ENCODE measurements at places on chromosomes 2 and 18.

DNA sequence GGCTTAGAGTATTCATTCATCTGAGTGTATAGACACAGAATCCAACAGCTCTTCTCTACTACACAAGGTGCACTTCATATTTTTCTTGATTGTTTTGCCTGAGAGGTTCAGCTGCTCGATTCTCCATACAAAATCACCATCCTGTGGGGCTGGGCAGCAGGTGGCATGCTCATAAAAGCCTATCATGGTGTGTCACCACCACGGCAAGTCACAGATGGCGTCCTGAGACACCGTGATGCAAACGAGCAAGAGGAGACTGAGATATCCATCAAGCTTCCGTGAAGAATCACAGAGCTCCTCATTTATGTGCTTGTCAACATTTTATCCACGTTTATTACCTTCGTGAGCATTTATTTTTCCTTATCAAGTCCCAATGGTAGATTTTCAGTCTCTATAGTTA lies 22.4 kb upstream of the NRP2 start:
- no peak overlapping the region for H3K27ac ChIP-seq
- H3K4me1 ChIP-seq: peaks cover 20% of the 10 kb centered on the region
- H3K36me3 ChIP-seq: no peaks in the 10 kb centered on the region
- no peak overlapping the region for H3K4me3 ChIP-seq

DNA sequence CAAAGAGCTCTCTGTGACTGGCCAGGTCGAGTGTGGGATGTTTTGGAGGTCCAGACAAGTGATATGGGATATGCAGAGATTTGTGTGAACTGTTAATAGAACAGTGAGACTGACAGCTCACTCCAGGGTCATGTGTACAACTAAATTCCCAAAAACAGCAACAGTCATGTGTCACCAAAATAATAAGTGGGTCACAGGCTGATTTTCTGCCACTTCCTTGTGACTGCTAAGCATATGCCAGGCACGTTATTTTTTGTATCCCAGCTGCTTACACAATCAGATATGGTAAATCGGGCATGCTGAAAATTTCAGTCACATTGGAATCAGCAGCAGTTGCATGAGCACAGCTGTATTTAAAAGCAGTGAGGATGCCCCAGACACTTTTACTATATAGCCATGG lies 198.7 kb downstream of the PTGR3 start:
- no peak for DNase-seq
- no peaks in the 10 kb centered on the region for H3K36me3 ChIP-seq
- H3K27me3 ChIP-seq: no peaks in the 10 kb centered on the region
- H3K4me3 ChIP-seq: no peak overlapping the region

- DNase-seq: peak; percentile 19
- no peak overlapping the region for H3K4me3 ChIP-seq
- H3K27me3 ChIP-seq: no peaks in the 10 kb centered on the region
These were observed 103.4 kb upstream of the RASGRP3 start for GRCh38 chr2:33372940-33373553.

DNA sequence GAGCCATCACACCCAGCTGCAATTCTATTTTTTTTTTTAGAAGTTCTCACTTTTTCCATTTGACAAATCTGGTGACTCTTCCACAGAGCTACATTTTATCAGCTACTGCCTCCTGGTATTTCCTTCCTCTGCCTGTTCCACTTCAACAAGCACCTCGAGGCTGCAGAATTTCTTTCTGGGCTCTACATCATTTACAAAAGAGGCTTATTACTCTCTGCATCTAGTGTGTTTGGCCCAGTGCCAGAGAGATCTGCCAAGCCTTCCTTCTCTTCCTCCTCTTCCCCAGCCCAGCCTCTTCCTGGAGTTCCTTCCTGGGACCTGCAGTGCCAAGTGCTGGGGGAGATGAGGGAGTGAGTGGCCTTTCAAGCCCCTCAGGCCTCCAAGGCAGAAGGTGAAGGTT lies 119.6 kb upstream of the ITGA6 start:
- H3K27ac ChIP-seq: no peak overlapping the region
- H3K4me3 ChIP-seq: no peak overlapping the region
- peak; percentile 18 for DNase-seq
- no peaks in the 10 kb centered on the region for H3K27me3 ChIP-seq
- no peaks in the 10 kb centered on the region for H3K36me3 ChIP-seq

DNA sequence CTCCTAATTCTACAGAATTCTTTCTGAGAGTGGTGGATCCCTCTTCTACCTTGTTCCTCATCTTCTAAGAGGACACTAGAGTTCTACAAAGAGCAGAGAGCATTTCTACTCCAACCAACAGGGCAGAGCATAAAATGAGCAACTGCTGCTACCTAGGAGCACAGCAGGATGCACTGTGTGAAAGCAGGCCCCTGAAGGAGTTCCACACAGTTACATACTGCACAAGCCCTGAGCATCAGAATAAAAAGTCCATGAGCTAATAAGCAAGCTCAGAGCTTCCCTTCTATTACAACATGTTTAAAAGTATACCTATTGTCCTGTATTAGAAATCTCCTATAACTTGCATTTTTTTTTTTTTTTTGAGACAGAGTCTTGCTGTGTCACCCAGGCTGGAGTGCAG lies 8.4 kb downstream of the FHL2 start:
- no peak for DNase-seq
- no peaks in the 10 kb centered on the region for H3K27me3 ChIP-seq
- H3K27ac ChIP-seq: peak overlapping the region; percentile 99
- peaks cover 58% of the 10 kb centered on the region for H3K36me3 ChIP-seq
- H3K4me3 ChIP-seq: no peak overlapping the region
- peaks cover 76% of the 10 kb centered on the region for H3K4me1 ChIP-seq

DNA sequence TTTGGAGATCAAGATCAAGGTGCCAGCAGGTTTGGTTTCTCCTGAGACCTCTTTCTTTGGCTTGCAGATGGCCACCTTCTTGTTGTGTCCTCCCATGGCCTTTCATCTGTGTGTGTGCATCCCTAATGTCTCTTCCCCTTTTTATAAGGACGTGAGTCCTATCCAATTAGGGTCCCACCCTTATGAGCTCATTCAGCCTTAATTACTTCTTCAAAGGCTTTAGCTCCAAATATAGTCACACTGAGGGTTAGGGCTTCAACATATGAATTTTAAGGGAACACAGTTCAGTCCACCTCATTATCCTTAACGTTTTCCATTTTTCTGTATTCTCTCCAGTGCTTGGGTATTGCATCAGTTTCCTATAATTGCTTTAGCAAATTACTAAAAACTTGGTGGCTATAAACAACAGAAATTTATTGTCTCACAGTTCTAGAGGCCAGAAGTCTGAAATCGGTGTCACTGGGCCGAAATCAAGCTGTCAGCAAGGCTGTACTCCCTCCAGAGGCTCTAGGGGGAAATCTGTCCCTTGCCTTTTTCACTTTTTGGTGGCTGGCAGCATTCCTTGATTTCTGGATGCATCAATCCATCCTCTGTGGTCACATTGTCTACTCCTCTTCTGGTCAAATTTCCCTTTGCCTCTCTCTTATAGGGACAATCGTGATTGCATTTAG lies 34.1 kb downstream of the CDC42EP3 start:
- H3K27me3 ChIP-seq: no peaks in the 10 kb centered on the region
- H3K36me3 ChIP-seq: peaks cover 9% of the 10 kb centered on the region
- H3K27ac ChIP-seq: no peak overlapping the region

GRCh38 chr2:102140377-102140776 lies 2.2 kb upstream of the IL1R1 start:
- peak; percentile 37 for DNase-seq
- peaks cover 10% of the 10 kb centered on the region for H3K4me1 ChIP-seq
- no peaks in the 10 kb centered on the region for H3K36me3 ChIP-seq
- no peak overlapping the region for H3K27ac ChIP-seq
- H3K27me3 ChIP-seq: no peaks in the 10 kb centered on the region

- no peak overlapping the region for H3K4me3 ChIP-seq
- no peaks in the 10 kb centered on the region for H3K4me1 ChIP-seq
- peak; percentile 3 for DNase-seq
- no peaks in the 10 kb centered on the region for H3K36me3 ChIP-seq
- H3K27ac ChIP-seq: no peak overlapping the region
- no peaks in the 10 kb centered on the region for H3K27me3 ChIP-seq
These were observed 1548.8 kb upstream of the LRRTM1 start for GRCh38 chr2:81853341-81853740.

GRCh38 chr18:50687491-50687890 lies 127.6 kb downstream of the MAPK4 start:
- H3K27ac ChIP-seq: no peak overlapping the region
- H3K27me3 ChIP-seq: no peaks in the 10 kb centered on the region
- no peaks in the 10 kb centered on the region for H3K4me1 ChIP-seq
- no peaks in the 10 kb centered on the region for H3K36me3 ChIP-seq
- H3K4me3 ChIP-seq: no peak overlapping the region
- no peak for DNase-seq

- no peak for DNase-seq
- H3K27me3 ChIP-seq: peaks cover 3% of the 10 kb centered on the region
These were observed 8.5 kb upstream of the TWIST2 start for GRCh38 chr2:238839428-238839827.

DNA sequence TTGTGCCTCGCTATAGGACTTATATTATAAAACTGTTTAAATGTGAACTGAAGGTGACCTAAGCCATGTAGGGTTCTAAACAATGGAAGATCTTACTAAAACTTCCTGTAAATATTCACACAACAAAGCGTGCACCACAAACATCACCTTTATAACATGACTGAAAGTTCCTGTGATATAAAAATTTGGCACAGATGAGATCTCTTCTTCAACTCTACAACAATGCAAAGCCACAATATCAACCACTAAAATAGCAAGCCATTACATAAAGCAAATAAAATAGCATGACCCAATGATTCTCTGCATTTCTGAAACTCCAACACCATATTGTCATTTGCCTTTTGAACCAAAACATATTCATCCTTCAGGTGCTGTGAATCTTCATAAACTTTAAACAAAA lies 3.5 kb downstream of the YES1 start:
- H3K36me3 ChIP-seq: no peaks in the 10 kb centered on the region
- DNase-seq: peak; percentile 46
- no peak overlapping the region for H3K27ac ChIP-seq
- no peak overlapping the region for H3K4me3 ChIP-seq
- H3K4me1 ChIP-seq: peaks cover 4% of the 10 kb centered on the region
- no peaks in the 10 kb centered on the region for H3K27me3 ChIP-seq

DNA sequence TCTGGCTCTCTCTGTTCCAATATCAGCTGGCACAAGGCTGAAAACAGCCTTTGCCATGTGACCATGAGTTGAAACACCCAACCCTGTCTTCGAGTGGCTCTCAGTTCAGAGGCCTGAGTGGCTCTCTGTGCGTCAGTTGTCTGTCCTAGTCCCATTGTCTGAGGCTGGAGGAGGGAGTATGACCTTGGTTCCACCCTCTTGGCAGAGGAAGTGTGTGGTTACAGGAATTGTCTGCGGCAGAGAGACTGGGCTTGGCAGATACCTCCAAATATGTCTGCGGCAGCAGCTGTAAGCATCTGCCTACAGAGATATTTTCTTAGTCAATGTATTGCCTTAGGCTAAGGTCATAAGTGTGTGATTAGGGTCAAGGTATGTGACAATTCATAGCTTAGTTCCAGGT lies 32.6 kb downstream of the CNGA3 start:
- no peaks in the 10 kb centered on the region for H3K4me1 ChIP-seq
- H3K36me3 ChIP-seq: no peaks in the 10 kb centered on the region
- DNase-seq: peak; percentile 78
- no peak overlapping the region for H3K4me3 ChIP-seq
- H3K27ac ChIP-seq: no peak overlapping the region

DNA sequence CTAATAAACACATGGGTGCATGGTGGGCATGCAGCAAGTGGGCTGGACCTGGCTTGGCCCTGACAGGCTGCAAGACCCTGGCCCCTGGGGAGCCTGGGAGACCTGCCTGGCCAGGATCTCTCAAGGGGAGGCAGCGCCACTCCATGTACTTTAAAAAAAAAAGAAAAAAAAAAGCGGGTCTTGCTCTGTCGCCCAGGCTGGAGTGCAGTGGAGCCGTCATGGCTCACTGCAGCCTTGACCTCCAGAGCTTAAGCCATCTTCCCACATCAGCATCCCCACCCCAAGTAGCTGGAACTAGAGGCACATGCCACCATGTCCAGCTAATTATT lies 29.5 kb upstream of the SEMA4C start:
- no peaks in the 10 kb centered on the region for H3K36me3 ChIP-seq
- H3K4me3 ChIP-seq: no peak overlapping the region
- H3K4me1 ChIP-seq: no peaks in the 10 kb centered on the region
- no peaks in the 10 kb centered on the region for H3K27me3 ChIP-seq
- DNase-seq: no peak
- no peak overlapping the region for H3K27ac ChIP-seq

DNA sequence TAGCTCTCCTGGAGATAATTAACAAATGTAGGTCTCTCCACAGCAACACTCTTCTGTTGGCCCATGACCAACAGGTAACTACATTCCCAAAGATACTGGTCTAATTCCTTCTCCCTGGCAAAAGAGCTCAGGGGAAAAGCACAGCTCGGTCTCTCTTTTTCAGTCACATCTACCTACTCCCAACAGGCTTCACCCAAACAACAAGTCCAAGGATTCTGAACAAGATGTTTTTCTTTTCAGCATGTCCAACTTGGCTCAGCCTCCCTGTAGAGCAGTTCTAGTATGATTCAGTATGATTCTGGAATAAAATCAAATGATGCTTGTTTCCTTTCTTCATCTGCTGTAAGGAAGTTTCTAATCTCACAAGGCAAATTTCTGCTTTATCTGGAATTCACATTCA lies 1704.8 kb upstream of the PIK3C3 start:
- no peaks in the 10 kb centered on the region for H3K4me1 ChIP-seq
- H3K27me3 ChIP-seq: no peaks in the 10 kb centered on the region
- H3K36me3 ChIP-seq: no peaks in the 10 kb centered on the region
- H3K4me3 ChIP-seq: no peak overlapping the region
- H3K27ac ChIP-seq: no peak overlapping the region

DNA sequence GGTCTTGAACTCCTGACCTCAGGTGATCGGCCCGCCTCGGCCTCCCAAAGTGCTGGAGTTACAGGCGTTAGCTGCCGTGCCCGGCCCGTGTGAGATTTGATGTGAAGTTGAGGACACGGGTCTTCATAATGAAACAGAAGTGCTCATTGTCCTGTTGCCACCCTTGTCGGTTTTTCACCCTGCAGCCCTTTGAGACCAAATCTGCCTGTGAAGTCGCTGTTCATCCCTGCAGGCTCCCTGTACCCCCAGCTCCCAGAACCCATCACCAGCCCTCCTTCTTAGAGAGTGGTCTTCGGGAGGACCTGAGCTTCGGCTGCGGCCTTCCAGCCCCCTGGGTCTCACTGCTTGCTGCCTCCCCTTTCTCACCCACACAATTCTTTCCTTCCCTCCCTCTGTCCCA lies 325.2 kb downstream of the GBX2 start:
- H3K4me1 ChIP-seq: no peaks in the 10 kb centered on the region
- H3K36me3 ChIP-seq: no peaks in the 10 kb centered on the region
- no peaks in the 10 kb centered on the region for H3K27me3 ChIP-seq

GRCh38 chr2:238160206-238161129 lies 1.7 kb downstream of the ERFE start:
- no peak overlapping the region for H3K27ac ChIP-seq
- peaks cover 20% of the 10 kb centered on the region for H3K4me1 ChIP-seq
- H3K27me3 ChIP-seq: no peaks in the 10 kb centered on the region
- no peak for DNase-seq
- no peaks in the 10 kb centered on the region for H3K36me3 ChIP-seq
- no peak overlapping the region for H3K4me3 ChIP-seq

DNA sequence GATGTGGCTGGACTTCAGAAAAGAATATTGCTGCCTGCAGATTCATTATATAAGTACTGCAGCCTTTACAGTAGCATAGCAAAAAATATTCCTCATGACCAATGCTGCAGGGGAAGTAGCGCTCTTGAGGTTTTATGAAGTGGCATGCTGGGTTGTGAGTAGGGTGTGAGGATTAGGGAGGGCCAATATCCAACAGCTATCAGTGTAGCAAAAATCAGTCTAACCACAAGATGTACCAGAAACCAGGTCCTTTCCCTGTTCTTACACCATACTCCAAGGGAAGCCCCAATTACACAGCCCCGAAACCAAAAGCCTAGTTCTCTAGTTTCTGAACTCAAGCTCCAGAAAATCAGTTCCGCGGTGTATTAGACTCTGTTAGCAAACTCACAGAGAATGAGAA lies 1082.2 kb upstream of the DDX18 start:
- H3K36me3 ChIP-seq: no peaks in the 10 kb centered on the region
- no peak for DNase-seq
- H3K27me3 ChIP-seq: no peaks in the 10 kb centered on the region
- H3K27ac ChIP-seq: no peak overlapping the region
- no peak overlapping the region for H3K4me3 ChIP-seq
- no peaks in the 10 kb centered on the region for H3K4me1 ChIP-seq

Data from astrocyte (in vitro differentiated cells and primary cell).